ENCODE measurements at places on chromosomes 11 and 22.

GRCh38 chr11:68038718-68039525 lies at the start of gene TCIRG1:
Gene TCIRG1 (plus strand): TSS chr11:68039025. CDS start chr11:68041272, 2,247 bp downstream.
- no peak for DNase-seq

DNA sequence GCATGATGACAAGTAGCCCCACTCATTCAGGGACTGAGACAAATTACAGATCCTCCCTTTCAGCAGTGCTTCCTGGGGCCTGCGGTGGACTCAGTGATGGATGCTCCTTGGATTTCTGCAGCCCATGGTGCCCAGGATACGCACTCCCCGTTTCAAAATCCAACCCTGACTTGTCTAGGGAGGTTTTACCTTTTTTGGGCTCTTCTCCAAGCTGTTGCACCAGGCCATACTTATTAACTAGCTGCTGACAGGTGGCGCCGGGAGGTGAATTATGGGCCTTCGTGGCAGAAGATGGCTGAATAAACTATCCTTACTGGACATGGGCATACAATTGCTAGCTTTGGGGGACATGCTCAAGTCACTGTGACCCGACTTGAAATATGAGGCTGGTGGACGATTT lies 324.3 kb upstream of the SYN3 start:
- no peak for DNase-seq

GRCh38 chr22:30286813-30287647 lies 2.3 kb downstream of the CASTOR1 start:
- DNase-seq, result no peak

GRCh38 chr11:17526326-17526725 lies 17.9 kb downstream of the USH1C start:
- no peak for DNase-seq

- DNase-seq, result no peak
Observed at GRCh38 chr22:40024201-40025061, 29.7 kb downstream of the FAM83F start.

DNA sequence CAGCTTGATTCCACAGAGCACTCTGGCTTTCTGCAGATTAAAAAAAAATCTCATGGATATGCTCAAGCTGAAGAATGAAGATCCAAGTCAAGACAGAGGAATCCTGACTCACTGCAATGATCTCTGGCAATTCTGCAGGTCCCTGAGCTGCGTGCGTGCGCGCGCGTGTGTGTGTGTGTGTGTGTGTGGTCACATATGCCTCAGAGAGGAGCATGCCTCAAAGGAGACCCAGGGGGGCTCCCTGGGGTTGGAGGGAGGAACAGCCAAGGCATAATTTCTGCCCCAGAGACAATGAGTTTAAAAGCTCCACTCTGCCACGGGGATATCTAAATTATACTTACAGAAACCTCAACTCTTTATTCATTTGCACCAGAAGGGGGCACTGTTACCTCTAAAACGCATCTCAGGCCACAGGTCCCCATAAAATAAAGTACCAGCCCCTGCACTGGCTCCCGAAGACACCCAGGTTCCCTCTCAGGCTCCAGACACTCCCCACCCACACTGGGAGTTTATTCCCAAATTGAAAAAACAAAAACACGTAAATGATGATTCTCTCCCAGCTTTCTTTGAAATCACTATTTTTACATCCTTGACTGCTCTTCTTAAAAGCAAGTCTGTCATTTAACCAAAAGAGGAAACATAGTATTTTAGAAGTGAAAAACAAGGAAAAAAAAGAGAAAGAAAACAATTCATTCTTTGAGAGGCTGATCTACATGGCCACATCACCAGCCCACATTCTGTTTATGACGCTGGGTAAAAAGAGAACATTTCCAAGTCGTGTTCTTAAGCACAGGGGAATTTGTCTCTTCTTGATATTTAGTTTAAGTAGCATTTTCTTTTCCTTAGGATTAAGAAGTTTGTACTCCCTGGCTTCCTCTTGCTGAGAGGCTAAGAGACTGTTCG lies 401.0 kb downstream of the LARGE1 start:
- no peak for DNase-seq

DNA sequence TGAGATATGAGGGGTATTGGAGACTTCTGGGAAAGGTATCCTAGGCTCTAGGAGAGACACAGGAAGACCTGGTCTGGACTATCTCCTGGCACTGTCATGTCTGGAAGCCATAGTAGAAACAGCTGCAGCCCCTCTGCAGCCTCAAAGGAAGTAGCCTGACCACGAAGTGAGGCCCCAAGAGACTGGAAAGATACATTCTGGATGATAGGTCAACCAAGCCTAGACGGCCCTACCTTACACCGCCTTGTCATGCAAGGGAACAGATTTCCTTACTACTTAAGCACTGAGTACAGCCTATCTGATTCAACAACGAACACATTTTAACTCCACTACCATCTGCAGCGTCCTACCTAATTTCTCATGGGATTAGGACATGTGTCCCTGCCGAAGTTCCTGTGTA lies 31.1 kb downstream of the UQCR10 start:
- DNase-seq, result no peak

Measured in NCI-H524 treated with DMSO at 0.1 percent for 48 hours (cell line).